PC-9 (cell line): ENCODE measurements at places on chromosomes 7 and 10.

DNA sequence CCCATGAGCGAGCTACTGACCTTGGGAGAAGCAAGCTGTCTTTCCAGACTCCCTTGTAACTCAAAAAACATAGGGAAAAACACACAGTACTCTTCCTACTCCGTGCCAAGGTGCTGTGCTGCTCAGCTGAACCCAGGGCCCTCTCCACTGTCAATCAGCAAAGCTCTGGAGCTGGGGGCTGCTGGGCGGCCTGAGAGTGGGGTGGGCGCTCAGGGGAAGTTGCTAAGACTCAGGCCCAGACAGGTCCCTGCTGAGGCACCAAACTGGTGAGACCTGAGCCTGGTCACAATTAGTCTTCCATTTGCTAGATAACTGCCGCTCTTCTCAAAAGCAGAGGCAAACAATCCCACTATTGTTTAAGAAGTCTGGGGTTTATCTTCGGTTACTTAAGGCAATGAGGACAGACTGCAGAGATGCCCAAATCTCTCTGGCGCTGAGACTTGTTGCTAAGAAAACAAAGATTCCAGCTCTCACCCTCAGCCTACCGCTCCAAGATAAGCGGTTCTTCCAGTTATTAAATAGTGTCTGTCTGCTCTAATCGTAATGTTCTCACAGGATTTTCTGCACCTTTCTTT lies 22.0 kb downstream of the STEAP1B start:
- DNase-seq: no peak

DNA sequence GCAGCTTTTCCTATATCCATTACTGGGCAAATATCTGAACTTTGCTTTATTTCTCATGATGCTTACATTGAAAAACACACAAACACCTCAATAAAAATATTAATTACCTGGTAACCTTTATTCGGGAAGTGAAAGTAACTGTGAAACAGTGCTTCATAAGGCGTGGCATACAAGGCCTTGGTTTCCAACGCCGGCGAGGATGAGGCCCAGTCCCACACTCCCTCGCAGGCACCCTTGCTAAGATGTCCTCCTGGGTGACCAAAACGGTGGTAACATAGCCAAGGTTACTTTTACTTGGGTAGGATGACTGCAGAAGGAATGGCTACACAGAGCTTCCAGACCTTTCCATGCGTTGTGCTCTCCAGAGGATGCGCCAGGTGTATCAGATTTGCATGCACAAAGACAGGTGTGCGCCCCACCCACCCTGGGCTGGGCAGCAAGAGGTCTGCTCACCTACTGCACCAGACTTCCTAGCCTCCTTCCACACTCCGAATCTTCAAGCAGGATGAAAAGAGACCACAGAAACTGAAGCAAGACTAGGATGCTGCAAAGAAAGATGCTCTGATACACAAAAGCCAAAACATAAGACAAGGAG lies 13.3 kb upstream of the DAGLB start:
- no peak for DNase-seq

- no peak for DNase-seq
Measured at GRCh38 chr7:110105840-110106239, 985.1 kb upstream of the LRRN3 start.

DNA sequence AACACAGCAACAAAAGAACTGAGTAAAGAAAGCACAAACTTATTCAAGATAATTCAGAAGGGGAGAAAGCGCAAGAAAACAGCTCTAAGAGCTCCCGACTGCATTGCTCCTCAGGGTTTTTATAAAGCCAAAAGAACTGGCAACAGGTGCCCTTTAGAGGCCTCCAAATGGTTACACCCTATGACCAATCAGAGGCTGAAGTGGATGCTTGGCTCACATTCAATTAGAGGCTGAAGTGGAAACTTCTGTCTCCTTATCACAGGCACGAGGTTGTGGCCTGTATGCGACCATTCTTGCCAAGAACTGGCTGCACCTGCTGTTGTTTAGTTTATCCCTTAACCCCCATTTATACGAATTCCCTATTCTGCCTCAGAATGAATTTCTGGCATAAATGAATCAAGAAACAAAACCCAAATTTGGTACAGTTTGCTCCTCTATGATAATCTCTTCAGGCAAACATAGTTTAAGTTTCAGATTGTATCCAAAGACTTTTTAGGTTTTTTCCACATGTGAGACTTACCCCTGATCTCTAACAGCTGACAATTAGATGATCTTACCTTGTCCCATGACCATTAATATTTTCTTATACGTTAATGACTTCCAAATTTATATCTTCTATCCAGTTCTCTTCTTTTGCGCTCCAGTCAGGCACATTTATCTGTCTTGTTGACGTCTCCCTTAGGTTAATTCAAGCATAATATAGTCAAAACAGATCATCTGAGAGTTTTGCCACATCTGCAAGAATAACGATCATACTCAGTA lies 504.8 kb downstream of the NXPH1 start:
- no peak for DNase-seq
